ENCODE measurements at places on chromosomes 2 and 18.
A peak's percentile ranks its signal among the peaks of the same experiment; 100 is the strongest.

DNA sequence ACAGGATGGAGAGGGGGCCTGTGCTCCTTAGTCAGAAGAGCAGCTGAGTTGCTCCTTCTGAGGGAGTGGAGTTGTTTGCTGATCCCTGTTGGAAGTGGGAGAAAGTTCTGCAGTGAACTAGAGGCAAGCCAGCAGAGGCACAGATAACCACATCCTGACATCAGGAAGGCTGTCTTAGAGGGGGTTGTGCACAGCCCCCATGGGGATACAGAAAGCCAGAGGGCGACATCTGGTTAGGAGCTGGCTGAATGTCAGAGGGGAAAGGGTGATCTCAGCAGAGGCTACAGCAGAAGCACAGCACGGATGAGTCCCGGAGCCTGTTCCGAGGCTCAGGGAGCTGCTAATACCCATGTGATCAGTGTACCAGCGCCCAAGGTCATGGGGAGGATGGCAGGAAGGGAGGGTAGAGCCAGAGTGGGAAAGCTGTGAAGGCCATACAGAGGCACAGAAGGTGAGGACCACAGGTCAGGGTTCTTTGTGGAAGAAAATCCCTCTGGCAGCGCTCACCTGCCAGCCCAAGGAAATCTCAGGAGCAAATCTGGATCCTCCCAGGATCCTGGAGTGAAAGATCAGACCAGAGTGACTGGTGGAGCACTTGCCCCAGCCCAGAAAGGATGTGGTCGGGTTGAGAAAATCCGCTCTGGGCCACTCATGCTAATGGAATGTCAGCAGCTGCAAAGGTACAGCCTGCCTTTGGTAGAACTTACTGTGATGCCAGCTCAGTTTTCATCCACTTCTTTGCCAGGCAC, 111.8 kb downstream of the STPG4 start:
- DNase-seq = no peak

DNA sequence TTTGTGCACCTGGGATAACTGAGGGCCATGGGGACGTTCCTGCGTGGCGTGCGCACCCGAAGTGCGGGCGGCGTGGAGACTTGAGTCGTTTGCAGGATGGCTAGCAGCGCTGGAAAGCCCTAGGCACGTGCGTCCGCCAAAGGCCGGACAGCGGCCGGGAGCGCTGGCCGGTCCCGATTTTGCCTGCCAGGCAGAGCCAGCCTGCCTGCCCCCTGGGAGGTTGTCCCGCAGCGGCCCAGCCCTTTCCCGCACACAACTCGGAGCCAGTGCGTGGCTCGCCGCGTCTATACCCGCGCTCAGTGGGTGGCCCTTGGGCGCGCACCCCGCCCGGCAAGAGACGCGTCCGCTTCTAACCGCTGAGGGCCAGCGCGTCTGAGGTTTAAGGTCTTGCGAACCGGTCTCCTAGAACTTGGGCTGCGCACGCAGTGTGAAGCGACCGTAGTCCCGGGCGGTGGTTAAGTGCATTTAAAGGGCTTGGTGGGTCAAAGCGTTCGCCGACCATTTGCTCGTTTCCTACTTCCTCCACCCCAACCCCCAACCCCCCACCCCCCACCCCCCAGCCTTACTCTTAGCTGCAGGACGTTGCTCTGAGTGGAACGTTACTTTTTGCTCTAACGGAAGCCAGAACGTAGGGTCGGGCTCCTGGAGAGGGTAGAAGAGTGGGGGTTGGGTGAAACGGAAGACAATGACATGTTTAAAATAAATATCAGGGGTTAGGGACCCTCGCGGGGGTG, 627 bp downstream of the CDCA7 start:
- DNase-seq = peak; percentile 14

DNA sequence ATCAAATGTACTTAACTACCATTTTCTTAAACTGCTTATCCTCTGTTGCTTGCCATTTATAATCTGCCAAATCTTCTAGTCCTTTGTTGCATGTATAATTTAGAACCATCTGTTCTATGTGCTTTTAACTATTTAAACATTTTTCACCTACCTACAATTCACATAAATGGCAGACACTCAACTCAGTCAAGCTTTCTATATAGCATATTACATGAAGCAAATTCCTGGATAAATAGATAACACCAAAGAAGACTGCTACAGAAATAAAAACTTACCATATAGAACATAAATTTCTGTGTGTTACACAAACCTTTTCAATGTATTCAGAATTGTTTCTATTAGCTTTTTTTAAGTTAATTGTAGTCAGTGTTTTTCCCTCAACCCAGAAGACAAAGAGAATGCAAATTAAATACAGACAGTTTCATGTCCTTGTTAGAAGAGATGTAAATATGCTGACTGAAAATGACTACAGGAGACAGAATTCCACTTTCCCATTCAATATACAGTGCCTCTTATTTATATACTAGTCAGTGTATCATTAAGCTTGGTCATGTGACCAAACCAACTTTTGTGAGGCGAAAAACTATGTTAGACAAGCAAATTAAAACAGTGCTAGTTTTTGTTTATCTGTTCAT, 2.6 kb downstream of the BAZ2B start:
- DNase-seq = no peak

DNA sequence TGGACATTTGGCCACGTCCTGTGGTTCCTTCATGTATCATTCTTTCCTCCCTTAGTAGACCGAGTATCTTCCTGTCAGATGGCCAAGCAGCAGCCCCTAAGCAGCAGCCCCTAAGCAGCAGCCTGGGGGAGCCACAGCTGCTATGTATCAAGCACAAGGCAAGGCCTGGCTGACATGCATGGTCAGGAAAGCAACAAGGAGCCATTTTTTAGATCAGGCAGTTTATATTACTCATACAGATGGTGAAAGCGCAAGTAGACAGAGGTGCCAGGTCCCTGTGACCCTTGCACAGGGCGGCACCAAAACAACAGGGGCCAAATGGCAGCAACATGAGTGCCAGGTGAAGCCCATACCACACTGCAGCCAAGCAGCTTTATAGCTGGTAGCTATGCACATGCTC, 22.1 kb downstream of the CHCHD5 start:
- no peak for DNase-seq

GRCh38 chr2:219574484-219575311, 2.6 kb downstream of the INHA start:
- no peak for DNase-seq

DNA sequence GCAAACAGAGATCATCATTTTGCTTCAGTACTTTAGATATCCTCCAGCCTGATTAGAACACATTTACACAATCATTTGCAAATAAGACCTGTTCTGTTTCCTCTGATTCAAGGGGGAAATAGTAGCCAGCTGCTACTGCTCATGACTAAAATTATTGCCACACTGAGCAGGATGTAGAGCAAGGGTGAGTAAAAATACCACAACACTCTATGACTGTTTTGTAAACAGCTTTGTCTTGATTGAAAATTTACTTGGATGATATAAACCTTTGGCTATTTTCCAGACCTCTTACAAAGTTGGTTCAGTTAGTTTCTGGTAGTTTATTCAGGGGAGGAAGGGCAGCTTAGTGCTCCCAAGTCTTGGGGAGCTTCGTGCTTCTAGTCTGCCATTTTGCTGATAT, 286.4 kb upstream of the CNTNAP5 start:
- DNase-seq = no peak

- DNase-seq = no peak
Observed at GRCh38 chr2:160355080-160355479, 138.5 kb downstream of the RBMS1 start.

DNA sequence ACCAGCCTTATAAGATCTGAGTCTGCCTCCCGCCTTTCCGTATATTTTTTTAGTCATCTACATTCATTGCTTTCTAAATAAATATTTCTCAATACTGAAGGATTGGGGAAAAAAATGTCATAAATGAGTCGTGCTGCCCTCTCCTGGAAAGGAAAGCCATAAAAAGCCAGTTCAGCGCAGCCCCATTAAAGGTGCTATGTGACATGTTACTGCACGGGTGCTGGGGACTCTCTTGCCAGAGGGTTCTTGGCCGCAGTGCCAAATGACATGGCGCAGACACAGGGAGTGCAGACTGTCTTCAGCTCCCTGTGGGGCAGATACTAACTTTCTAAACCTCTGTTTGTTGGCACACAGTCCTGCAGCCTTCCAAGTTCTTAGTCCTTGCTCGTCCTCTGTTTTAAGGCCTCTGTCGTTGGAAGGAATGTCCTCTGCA, 53.7 kb upstream of the MAP3K20 start:
- no peak for DNase-seq

GRCh38 chr2:127275356-127275755, 18.6 kb downstream of the ERCC3 start:
- DNase-seq = no peak

- DNase-seq = no peak
Observed at GRCh38 chr18:79884294-79884962, 67.0 kb downstream of the SLC66A2 start.

- DNase-seq = no peak
Observed at GRCh38 chr2:178295115-178295514, 100.8 kb downstream of the OSBPL6 start.

DNA sequence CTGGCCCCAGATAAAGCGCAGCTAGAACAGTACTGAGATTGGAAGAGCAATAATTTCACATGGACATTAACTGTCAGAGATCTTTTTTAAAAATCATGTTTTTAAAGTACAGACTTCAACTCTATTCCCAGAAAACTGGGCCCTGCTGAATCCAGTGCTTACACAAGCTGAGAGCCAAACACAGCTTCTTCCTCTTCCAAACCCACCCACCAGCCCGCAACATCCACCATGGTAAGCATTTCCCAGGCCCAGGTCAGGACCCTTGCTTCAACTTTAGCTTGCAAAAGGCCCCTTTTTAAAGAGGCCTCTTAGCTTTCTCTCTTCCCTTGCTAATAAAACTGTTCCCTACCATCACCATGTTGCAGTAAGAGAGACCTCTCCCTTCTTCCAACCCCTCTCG, 2.1 kb downstream of the AAK1 start:
- no peak for DNase-seq

DNA sequence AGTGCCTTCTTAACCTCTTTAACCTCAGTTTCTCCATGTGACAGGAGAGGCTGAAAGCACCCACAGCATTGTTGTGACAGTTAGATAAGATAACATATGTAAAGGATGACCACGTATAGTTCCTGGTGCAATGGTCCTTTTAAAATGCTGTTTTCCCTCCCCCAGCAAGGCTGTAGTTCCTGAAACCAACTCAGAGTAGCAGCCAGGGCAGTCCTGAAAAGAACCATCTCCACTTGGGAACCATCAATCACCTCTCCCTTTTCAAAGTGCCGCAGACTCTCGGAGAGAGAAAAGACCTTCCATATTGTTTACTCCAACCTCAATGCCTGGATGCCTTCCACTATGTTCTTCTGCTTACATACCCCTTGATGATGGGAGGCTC, 158.8 kb downstream of the DDX1 start:
- no peak for DNase-seq

DNA sequence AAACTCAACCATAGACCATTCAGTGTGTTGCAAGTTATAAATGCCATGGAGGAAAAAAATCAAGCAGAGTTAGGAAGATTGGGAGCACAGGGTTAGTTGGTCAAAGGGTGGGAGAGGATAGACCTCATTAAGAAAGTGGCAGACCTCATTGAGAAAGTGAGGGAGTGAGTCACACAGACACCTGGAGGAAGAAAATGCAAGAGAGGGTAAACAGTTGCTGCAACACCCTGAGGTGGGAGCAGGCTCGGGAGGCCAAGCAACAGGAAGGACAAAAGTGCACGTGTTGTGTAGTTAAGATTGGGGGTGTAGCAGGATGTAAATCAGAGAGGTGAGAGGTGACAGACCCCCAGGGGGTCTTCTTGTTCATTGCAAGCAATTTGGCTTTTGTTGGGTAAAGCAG, 6.4 kb downstream of the IL1RL1 start:
- no peak for DNase-seq

- DNase-seq = no peak
Observed at GRCh38 chr2:6069381-6069780, 377.2 kb downstream of the SOX11 start.

DNA sequence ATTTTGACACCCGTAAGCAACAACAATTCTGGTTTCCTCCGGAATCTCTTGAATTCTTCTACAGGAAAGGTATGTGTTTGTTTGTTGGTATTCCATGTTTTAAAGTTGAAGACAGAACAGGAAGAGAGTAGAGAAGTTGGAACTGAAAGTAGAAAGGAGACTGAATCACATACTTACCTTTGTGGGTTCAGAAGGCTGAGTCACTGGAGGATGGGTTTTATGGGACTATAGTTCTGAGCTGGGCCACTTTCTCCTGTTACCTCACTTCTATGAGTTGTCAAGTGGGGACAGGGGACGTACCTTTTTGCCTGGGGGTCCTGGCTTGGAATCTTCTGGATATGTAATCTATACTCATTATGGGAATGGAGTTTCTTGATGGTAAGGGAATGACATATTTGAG, 40.9 kb downstream of the KDM3A start:
- DNase-seq = no peak

DNA sequence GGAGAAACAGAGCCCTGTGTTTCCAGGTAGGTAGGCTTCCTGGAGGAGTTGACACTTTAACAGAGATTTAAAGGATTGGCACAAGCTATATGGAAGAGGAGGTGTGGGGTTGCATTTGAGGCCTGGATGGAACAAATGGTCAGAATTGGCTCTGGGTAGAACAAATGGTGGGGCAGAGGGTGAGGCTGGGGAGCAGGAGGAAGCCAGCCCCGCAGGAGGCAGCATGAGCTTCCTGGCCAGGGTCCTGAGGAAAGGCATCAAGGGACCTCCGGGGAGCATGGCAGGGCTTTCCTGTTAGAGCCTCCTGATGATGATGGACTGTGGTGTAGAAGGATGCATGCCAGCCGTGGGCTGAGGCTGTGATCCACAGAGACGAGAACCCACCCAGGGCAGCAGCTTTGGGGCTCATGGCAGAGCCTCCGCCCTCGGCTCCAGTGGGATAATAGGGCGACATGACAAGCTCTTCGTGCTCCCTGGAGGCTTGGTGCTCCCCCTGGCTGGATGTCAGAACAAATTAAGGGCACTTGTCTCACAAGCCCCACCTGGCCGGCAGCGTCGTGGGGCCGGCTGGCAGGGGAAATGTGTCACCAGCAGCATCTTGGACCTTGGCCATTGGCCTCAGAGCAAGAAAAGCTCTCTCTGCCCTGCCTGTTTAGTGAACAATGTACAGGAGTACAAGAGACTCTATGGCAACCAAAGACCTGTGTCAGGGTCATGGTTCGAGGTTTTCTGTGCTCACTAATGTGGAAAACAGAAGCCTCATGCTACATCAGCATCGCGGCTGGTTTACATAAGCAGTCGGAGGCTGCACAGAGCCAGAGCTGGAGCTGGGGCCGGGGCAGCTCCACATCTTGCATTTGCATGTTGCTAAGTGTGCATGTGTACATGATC, 153.5 kb downstream of the MYCN start:
- DNase-seq = no peak

- DNase-seq = no peak
Observed at GRCh38 chr2:56088411-56088810, 95.4 kb upstream of the CCDC85A start.

DNA sequence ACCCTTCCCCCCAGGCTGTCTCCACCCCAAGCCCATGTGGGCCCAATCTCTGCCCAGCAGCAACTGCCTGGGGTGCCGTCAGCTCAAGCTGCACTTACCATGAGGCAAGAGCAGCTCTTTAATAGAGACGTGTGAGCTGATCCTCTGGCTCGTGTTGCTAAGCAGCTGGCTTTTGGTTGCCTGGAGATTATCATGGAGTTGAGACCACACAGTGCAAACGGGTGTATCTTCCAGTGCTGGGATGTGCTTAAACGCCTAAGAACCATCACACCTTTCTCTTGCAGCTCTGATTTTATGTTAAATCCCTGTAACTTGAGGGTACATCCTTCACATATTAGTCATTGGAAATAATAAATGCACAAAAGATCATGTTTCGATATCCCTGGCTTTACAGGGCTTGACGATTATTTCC, 271.1 kb downstream of the PRKCE start:
- DNase-seq = no peak

- DNase-seq = no peak
Observed at GRCh38 chr2:135091681-135092080, 39.6 kb downstream of the RAB3GAP1 start.
